ENCODE measurements at places on chromosomes 12 and 14. TPM values are rescaled to one million over a fixed set of nuclear protein-coding genes. Genes with fewer than 3 reads are reported as not detected.
A peak's percentile ranks its signal among the peaks of the same experiment; 100 is the strongest.

- peak; percentile 94 for DNase-seq
Measured at GRCh38 chr14:24212924-24213865, at the start of gene CHMP4A. Gene CHMP4A (minus strand): TSS chr14:24213488. CDS start chr14:24213439, 49 bp downstream.

DNA sequence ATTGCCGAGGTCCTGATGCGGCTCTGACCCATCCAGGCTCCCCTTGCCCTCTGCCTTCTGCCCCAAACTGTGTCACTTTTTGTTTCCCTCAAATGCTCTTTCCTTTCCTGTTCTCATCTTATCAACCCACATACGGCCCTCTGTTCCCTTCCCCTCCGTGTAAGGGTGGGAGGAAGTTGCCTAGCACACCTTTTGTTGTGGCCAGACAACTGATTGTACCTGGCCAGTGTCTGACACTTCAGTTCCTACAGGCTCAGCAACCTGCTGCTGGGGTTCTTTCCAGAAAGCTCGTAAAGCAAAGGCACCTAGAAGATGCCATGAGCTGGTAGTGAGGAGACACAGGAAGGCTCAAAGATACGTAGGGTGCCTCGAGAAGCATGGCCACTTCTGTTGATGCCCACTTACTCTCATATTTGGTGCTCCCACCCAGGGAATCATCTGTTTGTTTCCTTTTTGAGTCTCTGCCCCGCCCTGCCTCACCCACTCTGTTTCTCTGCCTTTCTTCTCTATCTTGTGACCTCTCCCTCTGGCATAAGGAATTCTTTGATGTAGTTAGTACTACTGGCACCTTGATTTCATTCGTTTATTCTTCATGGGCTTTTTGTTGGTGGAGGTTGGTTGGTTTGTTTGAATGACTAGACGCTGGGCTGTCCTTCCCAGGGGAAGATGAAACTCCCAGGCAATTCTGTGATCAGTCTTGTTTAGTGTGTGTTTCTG is 152.4 kb upstream of the FKBP4 start:
- DNase-seq = no peak

DNA sequence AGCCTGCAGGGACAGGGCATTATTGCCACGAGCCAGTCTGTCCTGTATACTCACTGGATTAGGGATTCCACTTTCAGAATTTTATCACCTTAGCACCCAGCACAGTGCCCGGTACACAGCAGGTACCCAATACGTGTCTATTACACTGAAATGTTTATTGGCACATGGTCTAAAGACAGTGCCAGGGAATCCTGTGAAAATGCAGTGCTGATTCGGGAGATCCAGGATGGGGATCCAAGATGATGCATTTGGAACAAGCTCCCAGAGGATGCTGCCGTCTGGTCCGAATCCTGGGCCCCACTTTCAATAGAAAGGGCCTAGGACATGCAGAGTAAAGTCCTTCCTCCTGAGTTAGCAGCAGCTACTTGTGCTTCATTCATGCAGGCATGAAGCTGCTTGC is 230.7 kb downstream of the CACNA1C start:
- no peak for DNase-seq

DNA sequence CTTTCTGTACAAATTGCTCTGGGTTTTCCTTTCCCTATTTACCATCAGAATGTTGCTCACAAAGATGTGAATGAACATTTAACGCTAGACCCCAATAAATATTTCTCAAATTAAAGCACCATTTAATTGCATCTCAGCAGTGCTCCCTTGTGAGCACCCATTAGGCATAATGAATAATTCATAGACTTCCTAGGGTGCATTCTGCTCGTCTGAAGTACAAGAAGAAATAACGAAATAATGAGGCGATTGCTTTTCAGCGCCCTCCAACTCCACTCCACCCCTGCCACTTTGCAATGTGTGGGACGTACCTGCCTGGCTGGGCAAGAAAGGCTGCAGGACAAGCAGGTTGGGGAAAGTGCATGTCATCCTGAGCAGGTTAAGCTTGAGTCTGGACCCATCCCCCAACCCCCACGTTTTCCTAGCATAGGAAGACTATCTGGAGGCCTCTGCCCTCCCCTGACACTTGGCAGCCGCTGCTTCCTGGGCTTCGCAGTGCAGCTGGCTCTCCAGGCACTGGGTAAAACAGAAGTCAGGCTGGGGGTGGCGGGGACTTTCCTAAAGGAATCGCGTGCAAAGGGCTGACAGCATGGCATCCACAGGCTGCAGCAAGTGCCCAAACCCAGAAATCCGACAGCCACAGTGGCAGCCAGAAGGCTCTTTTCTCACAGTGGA is 253.7 kb downstream of the DUSP6 start:
- DNase-seq = peak; percentile 53

The KDM2B gene
- total RNA-seq = 162 TPM
